MV-4-11 (cell line): ENCODE measurements at places on chromosomes 12 and 14.

DNA sequence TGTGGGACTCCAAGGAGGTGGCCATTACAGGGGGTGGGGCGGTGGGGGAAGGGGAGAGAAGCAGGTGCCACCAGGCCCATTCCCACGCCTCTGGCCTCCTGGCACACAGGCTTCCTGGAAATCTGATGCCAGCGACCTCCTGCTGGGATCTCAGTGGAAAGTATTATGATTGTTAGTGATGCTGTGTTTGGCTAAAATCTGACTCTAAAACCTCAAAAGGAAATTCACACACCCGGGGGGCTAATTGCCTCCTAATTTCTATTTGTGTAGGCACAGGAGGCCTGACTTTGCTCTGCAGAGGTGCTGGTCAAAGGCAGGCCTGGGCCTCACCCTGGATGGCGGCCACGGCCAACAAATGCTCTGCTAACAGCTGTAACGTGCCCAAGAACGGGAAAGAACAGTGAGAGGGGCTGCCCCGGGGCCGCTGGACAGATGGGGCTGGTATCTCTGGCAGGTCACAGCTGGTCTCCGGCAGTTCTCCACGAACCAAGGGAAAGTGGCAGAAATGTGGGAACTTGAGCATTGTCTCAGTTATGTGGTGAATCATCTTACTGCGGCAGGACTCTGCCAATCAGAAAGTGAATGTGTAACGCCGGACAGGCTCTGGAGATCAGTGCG is 14.3 kb downstream of the FAM181A start:
- DNase-seq = peak; percentile 26

DNA sequence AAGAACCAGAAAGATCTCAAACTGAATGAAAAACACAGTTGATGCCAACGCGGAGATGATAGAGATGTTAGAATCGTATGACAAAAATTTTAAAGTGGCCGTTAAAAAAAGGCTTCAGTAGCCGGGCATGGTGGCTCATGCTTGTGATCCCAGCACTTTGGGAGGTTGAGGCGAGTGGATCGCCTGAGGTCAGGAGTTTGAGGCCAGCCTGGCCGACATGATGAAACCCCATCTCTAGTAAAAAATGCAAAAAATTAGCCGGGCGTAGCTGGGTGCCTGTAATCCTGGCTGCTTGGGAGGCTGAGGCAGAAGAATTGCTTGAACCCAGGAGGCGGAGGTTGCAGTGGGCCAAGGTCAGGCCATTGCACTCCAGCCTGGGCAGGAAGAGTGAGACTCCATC is 5.4 kb upstream of the ACVRL1 start:
- no peak for DNase-seq

DNA sequence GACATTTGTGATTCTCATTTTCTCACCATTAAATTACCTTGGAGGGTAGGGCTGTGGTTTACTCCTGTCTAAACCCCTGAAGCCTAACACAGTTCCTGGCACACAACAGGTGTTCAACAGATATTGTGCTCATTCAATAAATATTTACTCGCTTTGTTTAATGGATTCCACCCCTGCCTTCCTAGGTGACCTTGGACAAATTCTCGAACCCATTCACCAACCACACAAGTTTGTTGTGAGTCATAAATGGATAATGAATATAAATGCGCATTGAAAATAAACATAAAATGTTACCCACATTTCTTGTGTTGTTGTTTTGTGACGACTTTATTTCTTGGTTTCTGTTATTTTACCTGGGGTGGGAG is 362 bp upstream of the TSFM start:
- no peak for DNase-seq

DNA sequence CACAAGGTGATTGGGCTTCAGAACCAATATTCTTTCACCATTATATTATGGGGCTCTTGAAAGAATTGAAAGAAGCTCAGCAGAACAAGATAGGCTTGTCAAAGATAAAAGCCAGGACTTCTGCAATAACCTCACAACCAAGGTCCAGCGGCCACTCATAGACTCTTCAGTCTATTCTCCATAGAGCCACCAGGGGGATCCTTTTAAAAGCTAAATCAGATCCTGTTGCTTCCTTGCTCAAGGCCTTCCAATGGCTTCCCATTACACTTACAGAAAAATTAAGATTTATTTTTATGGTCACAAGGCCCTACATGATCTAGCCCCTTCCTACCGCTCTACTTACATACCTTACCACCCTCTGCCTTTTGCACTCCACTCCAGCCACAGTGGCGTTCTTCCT is 169.6 kb downstream of the C12orf42 start:
- DNase-seq = no peak

DNA sequence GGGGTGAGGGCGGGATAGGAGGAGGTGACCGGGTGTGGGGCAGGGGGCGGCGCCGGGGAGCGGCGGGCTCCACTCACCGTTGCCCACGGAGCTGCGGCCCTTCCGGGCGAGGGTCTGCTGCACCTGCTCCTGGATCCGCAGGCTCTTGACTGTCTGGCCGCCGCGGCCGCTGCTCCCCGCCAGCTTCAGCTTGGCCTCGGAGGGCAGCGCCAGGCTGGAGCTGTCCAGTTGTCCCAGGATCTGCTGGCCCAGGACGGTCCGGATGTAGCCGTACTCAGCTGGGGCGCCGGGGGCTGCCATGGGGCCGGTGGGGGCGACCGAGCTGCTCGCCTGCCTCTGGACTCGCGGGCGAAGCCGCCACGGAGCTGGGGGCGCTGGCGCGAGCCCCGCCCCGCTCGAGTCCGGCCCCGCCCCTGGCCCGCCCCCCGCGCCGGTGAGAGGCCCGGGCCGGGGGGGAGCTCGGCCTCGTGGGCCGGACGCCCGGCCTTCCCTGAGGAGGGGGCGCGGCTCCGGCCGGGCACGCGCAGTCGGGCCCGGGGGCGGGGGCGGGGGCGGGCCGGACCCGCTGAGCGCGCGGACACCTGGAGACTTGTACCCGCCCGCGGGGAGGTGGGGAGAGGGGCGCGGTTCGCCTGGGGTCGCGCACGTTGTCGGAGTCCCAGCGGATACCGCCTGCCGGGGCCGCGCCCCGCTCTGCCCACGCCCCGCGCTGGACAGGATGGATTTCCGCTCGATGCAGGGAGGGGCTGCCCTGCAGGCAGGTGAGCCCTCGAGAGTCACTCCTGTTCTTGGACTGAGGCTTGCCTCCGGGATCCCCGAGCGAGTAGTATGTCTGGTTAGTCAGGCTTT is at the start of gene PKP2:
TSS of gene PKP2 (minus strand) at position 346 of the 849 bp plus-strand sequence. CDS start at position 300, 46 bp downstream.
- DNase-seq = no peak

GRCh38 chr12:27560126-27560525 is 36.1 kb downstream of the PPFIBP1 start:
- no peak for DNase-seq
